ENCODE measurements at places on chromosomes 3 and 15.
A peak's percentile ranks its signal among the peaks of the same experiment; 100 is the strongest.

DNA sequence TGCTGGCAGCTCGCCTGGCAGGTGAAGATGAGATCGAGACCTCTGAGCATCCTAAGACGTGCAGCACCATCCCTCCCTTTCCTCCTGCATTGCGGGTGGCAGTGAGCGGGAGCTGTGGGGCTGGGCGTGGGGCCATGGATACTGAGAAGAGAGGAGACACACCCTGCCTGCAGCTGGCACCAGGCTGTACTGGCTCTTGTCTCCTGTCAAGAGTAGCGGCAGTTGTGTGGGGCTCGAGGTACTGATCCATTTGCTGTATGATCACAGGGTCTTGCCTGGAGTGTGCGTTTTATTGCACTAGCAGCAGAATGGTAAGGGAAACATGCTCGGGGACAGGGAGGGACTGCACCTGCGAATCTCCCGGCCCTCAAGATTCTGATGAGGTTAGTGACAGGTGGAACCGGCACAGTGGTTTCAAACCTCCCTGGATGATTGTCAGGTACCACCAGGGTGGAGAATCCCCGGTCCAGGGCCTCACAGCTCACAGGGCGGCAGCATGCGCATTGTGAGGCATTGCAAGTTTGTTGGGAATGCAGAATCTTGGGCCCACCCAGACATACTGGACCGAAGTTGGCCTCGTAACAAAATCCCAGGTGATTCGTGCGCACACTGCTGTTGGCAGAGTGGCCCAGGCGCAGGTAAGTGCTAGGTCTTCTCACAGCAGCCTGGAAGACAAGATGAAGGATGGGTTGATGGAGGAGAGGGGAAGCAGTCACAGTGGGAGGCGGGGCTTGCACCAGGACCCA is 14.1 kb downstream of the SYNM start:
- DNase-seq, result no peak

DNA sequence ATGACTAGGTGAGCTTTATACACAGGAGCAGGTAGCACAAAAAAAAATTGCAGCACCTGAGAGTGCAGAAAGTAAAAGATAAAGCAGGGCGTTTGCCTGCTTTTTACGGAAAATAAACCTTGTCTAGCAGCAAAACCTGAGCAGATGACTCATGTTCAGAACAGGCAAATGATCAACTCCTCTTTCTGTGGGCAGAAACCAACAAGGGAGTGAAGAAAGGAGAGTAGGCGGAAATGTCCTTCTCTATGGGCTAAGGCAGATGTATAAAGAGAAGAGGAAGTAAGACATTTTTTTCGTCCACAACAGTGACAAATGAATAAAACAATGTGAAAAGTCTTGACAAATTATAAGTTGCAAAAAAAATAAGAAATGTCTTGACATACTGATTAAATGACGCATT is 24.5 kb upstream of the GMNC start:
- no peak for DNase-seq

DNA sequence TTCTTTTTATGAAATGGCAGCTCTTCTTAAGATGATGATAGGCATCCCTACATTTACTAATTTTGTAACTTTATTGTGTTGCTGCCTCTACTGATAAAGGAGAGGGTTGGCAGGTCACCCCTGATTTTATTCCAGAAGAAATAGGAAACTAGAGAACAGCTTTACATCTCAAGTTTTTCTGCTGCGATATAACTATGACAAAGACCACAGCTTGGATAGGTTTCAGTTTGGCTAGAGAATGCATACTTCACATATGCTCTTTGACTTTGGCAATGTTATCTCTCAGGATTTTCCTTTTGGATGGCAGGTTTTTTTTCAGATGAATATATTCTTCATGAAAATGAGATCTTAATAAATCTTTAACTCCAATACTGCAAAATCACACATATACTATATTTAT is 395.3 kb upstream of the GOLIM4 start:
- no peak for DNase-seq

- no peak for DNase-seq
These were observed 52.9 kb upstream of the NUDT16 start for GRCh38 chr3:131328721-131329120.

- no peak for DNase-seq
These were observed 14.5 kb downstream of the ARHGEF26 start for GRCh38 chr3:154135511-154136173.

GRCh38 chr15:57500979-57501576 is 90.6 kb upstream of the MYZAP start:
- no peak for DNase-seq

DNA sequence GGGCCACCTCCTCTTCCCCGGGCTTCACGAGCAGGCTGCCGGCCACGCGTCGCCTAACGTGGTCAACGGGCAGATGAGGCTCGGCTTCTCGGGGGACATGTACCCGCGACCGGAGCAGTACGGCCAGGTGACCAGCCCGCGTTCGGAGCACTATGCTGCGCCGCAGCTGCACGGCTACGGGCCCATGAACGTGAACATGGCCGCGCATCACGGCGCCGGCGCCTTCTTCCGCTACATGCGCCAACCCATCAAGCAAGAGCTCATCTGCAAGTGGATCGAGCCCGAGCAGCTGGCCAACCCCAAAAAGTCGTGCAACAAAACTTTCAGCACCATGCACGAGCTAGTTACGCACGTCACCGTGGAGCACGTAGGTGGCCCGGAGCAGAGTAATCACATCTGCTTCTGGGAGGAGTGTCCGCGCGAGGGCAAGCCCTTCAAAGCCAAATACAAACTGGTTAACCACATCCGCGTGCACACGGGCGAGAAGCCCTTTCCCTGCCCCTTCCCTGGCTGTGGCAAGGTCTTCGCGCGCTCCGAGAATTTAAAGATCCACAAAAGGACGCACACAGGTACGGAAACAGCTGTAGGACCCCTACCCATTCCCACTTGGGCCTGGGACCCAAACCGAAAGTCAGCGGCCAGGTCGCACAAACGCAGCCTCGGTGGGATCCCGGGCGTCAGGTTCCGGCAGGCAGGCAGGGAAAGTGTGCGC is 1.5 kb downstream of the ZIC1 start:
- no peak for DNase-seq

DNA sequence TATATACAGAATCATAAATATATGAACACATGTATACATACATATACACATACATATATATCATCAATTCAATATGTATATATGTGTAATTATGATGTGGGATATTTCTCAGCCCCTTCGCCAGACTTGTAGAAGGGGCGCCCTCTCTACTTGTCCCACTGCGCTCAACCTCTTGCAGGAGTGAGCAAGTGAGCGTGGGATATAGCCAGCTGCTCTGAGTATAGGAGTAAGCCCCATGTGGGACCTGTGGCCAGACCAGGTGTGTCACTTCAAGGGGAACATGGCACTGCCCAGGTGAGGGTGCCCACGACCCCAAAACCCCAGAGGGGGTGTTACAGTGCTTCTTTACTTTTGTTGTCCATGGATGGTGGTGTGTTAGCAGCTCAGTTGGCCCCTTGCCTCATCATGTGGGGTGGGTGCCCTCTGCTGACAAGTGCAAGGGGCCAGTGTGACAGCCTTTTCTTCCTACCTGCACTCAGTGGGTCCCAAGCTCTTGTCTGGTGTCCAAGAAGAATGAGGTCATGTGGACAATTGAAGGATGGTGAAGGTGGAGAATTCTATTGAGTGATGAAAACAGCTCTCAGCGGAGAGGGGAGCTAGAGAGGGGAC is 304.1 kb downstream of the UNC13C start:
- DNase-seq, result no peak

DNA sequence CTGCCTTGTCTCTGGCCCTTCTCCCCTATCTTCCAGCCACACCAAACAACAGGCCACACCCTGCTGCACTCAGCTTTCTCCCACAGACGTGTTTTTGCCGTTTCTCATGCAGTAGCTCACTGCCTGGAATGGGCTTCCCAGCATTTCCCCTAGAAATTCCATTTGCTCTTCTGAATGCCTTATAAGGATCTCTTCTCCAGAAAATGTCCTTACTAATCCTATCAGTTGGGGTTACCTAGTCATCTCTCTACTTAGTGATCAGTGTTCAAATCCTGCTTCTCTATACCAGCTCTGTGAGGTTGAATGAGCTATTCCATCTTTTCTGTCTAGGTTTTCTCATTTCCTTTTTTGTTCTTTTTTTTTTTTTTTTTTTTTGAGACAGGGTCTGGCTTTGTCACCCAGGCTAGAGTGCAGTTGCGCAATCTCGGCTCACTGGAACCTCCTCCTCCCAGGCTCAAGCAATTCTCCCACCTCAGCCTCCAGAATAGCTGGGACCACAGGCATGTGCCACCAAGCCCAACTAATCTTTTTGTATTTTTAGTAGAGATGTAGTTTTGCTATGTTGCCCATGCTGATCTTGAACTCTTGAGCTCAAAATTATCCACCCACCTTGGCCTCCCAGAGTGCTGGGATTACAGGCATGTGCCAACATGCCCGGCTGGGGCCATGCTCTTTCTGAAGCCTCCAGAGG is 98.2 kb upstream of the CHD2 start:
- peak; percentile 87 for DNase-seq

GRCh38 chr3:195033531-195034091 is 237.3 kb downstream of the XXYLT1 start:
- peak; percentile 72 for DNase-seq

- no peak for DNase-seq
These were observed 181.1 kb downstream of the ITPR1 start for GRCh38 chr3:4674216-4674615.

- DNase-seq, result peak; percentile 49
These were observed 525 bp downstream of the SETD2 start for GRCh38 chr3:47163169-47164006.

DNA sequence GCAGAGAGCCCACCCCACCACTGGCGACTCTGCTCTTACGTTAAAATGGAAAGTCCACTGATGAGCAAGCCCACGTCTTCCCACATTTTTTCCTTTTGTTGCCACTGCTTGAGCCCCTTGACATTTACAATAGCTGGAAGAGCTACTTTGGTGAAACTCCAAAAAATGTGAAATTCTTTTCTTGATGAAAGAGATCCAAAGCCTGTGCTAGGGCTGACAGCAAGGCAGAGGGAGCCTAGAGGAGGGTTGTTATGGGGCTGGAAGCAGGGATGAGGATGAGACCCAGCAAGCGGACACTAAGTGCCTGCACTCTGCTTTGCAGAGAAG is 97.1 kb downstream of the CEMIP start:
- DNase-seq, result no peak

- no peak for DNase-seq
These were observed 53.4 kb downstream of the HES1 start for GRCh38 chr3:194189243-194189791.

DNA sequence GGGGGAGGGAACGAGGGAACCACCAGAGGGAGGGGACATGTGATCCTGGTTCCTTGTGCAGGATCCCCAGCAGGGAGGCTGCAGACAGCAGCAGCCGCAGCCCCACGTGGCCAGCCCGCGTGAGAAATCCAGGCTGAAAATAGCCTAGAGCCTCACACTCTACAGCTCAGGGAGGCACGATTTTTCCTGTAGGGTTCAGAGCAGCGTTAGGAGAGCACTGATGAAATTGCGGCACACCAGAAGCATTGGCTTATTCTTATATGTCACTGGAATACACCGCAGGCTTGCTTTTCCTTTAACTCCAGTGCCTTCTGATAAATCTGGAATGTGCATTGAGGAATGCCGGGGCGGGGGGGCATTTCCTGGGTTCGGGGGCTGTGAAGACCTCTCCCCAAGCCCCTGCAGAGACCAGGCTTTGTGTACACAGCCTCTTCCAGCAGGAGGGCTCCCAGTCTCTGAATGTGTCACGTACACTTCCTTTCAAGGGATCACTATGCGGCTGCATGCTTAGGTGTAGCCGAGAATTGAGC is 193.0 kb downstream of the ATP10A start:
- DNase-seq, result no peak

- no peak for DNase-seq
These were observed 164.0 kb upstream of the NR2F2 start for GRCh38 chr15:96166223-96167200.

GRCh38 chr3:74127256-74127655 is 487.2 kb downstream of the CNTN3 start:
- no peak for DNase-seq

GRCh38 chr3:196619223-196619622 is 20.3 kb upstream of the NRROS start:
- no peak for DNase-seq

GRCh38 chr3:11661827-11662226 is 18.1 kb upstream of the VGLL4 start:
- DNase-seq, result no peak

GRCh38 chr3:119140466-119140865 is 5.5 kb upstream of the TEX55 start:
- DNase-seq, result no peak

DNA sequence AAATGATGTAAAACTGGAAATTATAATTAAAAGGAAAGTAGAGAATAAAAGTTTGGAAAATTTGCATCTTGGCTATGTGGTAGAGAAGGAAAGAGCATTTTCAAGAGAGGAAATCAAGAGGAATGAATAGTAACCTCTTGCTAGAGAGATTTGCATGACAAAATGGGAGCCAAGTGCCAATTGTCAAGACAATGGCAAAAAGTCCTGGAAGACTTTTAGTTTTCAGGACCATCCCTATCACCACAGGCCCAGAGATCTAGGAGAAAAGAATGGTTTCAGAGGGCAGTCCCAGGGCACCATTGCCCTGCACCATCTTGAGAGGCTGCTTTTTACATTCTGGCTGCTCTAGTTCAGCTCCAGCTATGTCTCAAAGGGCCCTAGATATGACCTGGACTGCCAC is 1427.6 kb downstream of the ZPLD1 start:
- DNase-seq, result no peak

- no peak for DNase-seq
These were observed 3.1 kb upstream of the CPNE9 start for GRCh38 chr3:9700536-9700935.

GRCh38 chr15:46266661-46267060 is 631.8 kb downstream of the SQOR start:
- no peak for DNase-seq

DNA sequence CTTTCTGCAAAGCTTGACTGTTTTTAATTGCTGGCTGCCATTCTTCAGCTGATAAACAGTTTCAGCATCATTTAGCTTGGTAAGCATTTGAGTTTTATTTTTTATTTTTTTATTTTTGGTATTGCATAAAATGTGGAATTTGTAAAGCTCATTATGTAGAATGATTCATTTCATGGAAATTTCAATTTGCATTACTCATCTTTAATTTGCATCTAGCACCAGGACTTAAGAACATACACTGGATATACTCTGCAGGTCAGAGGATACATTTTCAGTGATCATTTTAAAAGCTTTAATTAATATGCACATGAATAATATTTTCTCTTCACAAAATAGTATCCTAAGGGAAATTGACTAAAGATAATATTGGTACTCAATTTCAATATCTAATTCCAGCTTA is 732.4 kb upstream of the BCHE start:
- no peak for DNase-seq

- DNase-seq, result no peak
These were observed 78.8 kb downstream of the BFSP2 start for GRCh38 chr3:133478624-133479023.

DNA sequence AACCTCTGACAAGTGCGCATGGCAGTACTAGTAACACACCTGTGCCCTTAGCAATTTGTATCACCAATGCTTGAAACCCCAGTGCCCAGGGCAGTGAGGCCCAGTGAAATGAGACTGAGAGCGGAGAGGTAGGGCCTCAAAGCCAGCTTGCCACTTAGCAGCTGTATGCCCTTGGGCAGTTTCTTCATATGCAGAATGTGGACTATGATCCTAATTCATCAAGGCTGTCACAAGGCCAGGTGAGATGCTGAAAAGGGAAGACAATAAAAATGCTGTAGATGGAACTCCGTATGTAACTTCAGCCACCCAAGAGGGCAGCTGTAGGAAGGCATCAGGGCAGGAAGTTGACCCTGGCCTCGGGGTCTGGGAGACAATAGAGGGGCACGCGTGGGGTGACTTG is 74.4 kb downstream of the KY start:
- no peak for DNase-seq

All from SW480 (cell line).